ENCODE measurements at places on chromosomes 13 and 19. TPM values are rescaled to one million over a fixed set of nuclear protein-coding genes. Genes with fewer than 3 reads are reported as not detected.

DNA sequence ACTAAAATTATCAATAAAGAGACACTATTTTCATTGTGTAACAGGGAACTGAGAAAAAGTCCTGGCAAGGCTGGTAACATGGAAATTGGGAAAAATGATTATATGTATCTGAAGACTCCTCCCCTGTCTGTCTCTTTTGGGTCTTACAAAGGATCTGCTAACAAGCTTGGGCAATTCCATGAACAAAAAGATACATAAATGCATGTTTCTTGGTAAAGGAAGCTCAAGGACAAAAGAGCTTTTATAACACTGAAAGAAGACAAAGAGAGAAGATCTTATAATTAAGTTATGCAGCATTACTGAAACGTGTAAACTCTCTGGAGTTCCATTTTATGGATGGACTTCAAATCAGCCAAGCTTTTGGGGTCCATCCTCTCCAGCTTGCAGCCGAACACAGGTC, 29.2 kb downstream of the EFNB2 start:
- DNase-seq: no peak

The EBI3 gene
- 1.1 TPM for total RNA-seq

DNA sequence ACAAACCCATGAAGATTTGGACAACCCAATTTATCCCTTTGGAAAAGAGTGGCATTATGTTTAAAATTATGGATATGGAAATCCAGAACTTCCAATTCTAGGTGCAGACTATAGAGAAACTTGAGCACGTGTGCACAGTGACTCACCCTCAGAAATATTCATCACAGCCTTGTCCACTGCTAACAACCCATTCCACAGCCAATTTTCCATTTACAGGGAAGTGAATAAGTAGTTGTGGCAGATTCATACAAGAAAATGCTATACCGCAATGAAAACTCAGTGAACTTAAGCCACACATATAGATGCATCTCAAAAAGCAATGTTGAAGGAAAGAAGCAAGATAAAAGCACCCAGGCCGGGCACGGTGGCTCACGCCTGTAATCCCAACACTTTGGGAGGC, 133.3 kb downstream of the USP12 start:
- no peak for DNase-seq

- DNase-seq: no peak
These were observed 136.5 kb downstream of the RAP2A start for GRCh38 chr13:97570442-97570841.

The EPS8L1 gene
- total RNA-seq: 37.0 TPM

- peak; percentile 1 for DNase-seq
These were observed 95.0 kb downstream of the KCTD12 start for GRCh38 chr13:76790980-76791819.

DNA sequence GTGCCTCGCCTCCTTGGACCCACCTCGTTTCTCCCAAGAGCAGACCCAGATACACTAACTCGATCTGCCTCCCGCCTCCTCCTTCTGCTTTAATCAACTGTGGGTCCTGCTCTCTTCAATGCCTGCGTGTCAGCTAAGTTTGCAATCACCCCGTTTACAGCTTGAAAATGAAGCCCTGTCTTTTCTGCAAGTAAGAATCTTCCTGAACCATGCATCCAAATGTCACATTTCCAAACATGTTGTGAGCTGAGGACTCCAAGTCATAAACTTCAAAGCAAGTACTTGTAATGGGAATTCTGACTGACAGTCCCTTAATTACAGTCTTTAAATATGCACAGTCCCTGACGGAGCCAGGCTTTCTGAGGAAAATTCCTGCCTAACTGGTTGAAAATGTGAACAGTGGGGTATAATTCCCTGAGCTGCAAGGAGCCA, 154.9 kb upstream of the UQCRFS1 start:
- DNase-seq: peak; percentile 39

All from H1 (cell line).